ENCODE measurements at places on chromosomes 11 and 22.
A peak's percentile ranks its signal among the peaks of the same experiment; 100 is the strongest.

DNA sequence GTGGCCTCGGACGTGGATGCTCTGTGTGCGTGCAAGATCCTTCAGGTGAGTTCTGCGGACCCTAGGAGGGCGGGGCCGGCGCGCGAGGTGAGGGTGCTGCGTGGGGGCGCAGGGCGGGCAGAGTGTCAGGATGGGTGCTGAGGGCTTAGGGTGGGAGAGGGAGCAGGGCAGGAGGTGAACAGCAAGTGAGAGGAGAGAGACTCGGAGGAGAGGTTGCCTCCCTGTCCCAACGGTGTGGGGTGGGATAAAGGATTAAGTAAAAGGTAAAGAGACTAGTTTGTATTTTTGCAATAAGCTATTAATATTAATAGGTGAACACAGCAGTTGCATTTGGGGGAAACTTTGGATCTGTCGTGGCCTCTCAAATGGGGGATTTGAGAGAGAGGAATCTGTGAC is 451 bp downstream of the CDC45 start:
- no peak for DNase-seq

GRCh38 chr22:40451210-40451609 is 80.8 kb downstream of the SGSM3 start:
- DNase-seq = no peak

GRCh38 chr11:1029654-1030053 is 6.9 kb downstream of the MUC6 start:
- no peak for DNase-seq

DNA sequence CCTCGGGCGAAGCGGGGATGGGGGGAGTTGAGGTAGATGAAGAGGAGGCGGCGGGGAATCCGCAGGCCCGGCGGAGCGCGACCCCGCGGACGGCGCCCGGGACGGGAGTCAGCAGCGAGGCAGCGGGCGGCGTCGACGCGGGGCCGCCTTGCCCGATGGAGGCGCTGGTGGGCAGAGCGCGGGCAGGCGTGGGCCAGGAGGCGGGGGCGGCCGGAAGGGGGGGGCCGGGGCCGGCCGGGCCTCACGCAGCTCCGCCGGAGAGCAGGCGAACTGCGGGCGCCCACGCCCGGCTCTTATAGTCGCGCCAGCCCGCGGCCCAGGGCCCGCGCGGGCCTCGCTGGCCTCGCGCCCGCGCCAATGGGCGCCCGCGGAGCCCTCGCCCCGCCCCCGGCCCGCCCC is at the start of gene IGF2:
TSS of gene IGF2 (minus strand) at position 267 of the 399 bp plus-strand sequence. CDS start 3,866 bp downstream, outside the sequence.
- no peak for DNase-seq

GRCh38 chr11:93001806-93002205 is 32.4 kb downstream of the MTNR1B start:
- no peak for DNase-seq

GRCh38 chr11:32462011-32462690 is 26.8 kb upstream of the WT1 start:
- DNase-seq = no peak

GRCh38 chr22:31926969-31927368 is 17.4 kb upstream of the YWHAH start:
- no peak for DNase-seq

DNA sequence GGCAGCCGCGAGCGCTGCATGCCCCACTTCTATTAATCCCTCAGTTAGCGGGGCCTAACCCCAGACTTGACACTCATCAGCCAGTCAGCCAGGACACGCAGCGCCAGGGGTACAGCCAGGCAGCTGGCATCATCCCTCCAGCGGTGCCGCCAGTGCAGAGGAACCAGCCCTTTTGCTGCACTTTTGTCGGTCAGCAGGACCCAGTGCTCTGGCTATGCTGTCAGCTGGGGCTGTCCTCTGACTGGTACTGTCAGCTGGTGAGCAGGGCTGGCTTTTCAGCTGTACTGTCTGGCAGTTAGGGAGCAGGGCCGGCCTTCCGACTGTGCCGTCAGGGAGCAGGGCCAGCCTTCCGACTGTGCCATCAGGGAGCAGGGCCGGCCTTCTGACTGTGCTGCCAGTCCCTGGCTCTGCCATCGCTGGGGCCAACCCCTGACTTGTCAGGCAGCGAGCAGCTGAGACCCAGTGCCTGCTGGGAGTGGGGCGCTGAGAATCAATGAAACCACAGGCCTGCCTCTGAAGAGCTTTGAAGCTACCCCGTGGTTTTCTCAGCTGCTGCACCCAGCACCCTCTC is 115.4 kb downstream of the KIAA1671 start:
- DNase-seq = no peak

GRCh38 chr22:28029201-28029948 is 110.3 kb upstream of the PITPNB start:
- no peak for DNase-seq

GRCh38 chr11:114395736-114396135 is 4.6 kb downstream of the C11orf71 start:
- no peak for DNase-seq

DNA sequence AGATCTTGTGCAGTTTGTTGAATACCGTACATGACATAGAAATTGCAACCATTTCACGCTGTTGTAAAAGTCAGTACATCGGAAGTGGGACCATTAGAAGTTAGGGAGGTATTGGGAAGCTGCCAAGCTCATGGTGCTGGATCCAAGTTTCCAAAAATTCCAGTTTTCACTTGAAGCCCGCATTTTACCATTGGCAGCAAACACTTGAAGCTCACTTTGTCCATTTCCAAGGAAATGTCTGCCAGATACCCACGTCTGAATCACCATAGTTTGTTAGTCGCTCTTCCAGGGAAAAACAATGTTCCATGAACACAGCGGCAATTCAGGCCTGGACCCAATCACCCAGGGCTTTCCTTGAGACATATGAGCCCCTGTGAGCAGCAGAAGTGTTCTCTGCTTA is 22.6 kb upstream of the PARVB start:
- DNase-seq = no peak

- no peak for DNase-seq
Observed at GRCh38 chr22:27003297-27003696, 345.9 kb downstream of the MIAT start.

GRCh38 chr11:20311444-20311843 is 52.1 kb upstream of the HTATIP2 start:
- no peak for DNase-seq

- no peak for DNase-seq
Observed at GRCh38 chr11:6191742-6192141, 7.3 kb upstream of the OR52W1 start.

GRCh38 chr11:82268627-82269026 is 465.0 kb downstream of the FAM181B start:
- no peak for DNase-seq

DNA sequence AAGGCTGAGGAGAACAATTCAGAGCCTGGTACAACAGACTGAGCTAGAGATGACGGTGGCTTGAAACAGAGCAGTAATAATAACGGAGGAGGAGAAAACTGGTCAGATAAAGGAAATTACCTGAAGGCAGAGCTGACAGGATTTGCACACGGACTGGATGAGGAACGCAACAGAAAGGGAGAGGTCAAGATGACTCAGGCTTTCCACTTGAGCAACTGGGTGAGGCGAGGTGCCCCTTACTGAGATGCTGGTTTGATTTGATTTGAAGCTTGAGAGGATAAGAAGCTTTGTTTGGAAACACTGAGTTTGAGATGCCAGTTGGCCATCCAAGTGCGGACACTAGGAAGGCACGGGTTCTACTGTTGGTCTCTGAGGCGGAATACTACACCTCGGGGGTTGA is 35.4 kb upstream of the NRIP3 start:
- DNase-seq = no peak

DNA sequence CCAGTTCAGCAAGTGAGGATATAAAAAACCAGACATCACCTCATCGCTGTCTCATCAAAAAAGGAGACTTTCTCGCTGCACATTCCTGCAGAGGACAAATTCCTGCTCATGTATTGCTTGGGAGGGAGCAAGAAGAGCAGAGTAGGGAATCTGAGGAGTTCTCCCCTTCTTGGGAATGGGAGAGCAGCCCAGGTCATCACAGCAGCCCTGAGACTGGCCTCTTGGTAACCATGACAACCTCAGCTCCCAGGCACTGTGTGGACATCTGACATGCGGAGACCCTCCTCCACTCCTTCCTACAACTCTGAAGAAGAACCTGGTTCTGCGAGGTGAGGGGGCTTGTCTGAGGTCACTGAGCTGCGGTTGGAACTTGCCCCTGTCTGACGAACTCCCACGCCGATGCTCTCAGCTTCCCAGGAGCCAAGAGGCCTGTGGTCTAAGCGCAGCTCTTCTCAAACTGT is 17.9 kb downstream of the RFPL1 start:
- DNase-seq = no peak

- DNase-seq = peak; percentile 34
Observed at GRCh38 chr11:25981998-25982397, 349.9 kb upstream of the ANO3 start.

DNA sequence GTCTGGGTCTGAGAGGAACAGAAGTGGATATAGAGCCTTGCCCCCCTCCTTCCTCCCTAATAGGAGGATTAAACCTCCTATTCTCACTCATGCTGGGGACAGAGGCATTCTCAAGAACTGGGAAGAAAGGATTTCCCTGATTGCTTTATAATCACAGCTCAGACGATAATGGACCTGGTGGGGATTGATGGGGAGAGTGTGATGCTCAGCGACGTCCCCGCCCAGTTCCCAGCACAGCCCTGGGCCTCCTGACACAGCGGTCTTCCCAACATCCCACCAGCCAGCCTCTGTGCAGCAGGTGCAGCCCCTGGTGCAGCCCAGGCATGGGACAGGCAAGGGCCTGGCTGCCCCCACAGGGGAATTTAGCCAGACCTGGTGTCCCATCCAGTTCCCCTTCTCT is 28.4 kb downstream of the TRIM29 start:
- DNase-seq = no peak

- DNase-seq = no peak
Observed at GRCh38 chr22:43151251-43152002, at the start of gene TSPO. Gene TSPO, plus strand, starts transcription at chr22:43151559. Its CDS starts 7,680 bp downstream, at chr22:43159239.

Measured in HS-27A (cell line).